ENCODE measurements at places on chromosomes 4 and X.
A peak's percentile ranks its signal among the peaks of the same experiment; 100 is the strongest.

- DNase-seq: no peak
Observed at GRCh38 chrX:78321809-78322208, 5.6 kb downstream of the CYSLTR1 start.

DNA sequence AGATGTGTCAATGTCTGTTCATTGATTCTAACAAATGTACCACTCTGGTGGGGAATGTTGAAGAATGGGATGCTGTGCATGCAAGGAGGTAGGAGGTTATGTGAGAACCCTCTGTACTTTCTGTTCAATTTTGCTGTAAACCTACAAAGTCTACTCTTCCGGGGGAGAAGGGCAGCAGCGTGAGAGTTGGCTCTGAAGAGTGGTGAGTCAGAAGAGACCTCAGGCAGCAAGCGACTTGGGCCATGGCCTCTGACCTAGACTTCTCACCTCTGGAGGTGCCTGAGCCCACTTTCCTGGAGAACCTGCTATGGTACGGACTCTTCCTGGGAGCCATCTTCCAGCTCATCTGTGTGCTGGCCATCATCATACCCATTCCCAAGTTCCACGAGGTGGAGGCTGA is 26.7 kb downstream of the MANBA start:
- no peak for DNase-seq

DNA sequence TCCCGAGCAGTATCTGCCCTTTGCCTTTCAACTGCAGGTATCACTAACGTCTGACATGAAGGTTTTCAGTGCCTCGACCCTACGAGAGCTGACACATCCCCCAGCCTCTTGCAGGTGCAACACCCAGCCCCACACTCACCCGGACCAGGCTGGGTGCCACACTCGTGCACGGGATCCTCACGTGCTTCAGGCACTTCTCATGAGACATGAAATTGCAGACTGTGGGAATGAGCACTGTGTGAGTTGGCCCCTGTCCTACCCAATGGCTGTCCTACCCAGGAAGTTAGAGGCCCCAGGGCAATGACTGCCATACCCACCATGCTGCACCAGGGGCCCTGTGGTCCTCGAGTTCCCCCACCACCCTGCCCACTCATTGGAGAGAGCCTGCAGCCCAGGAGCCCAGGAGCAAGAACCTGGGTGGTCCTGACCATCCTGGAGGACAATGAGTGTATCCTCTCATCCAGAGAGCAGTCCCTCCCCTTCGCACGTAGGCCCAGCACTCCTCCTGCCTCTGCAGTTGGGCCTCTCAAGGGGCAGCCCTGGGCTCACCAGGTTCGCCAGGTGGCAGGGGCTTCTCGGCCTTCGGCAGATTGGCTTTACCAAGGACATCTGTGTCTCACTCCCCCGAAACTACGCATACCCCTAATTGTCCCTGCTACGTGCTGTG is 2.4 kb downstream of the DGKQ start:
- no peak for DNase-seq

GRCh38 chrX:67723580-67724351 is 179.9 kb downstream of the AR start:
- DNase-seq: no peak

DNA sequence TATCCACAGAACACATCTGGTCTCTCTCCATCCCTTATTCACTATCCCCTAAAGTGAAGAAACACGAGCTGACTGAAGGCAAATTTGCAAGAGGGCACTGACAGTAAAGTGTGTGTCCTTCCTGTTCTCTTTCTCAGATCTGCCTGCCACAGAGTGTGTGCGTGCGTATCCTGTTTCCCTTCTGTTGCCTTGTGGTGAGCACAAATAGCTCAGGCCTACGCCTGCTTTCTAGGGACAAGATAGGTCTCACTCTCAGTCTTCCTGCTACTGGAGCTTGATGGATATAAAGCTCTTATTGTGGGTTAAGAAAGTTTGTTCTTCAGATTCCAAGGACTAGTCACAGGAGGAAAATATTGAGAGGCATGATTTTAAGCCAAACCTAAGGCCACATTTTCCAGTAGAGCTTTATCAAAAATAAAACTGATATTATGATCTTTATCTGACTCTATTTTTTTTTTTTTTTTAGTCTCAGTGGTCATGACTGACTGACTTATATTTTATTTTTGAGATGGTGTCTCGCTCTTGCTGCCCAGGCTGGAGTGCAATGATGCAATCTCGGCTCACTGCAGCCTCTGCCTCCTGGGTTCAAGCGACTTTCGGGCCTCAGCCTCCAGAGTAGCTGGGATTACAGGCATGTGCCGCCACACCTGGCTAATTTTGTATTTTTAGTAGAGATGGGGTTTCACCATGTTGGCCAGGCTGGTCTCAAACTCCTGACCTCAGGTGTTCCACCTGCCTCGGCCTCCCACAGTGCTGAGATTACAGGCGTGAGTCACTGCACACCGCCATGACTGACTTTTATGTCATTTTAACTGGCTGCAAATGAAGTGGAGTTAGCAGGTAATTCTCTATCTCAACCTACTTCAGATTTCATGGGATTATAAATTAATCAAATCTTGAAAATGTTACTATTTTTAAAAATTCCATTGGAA is 140.3 kb upstream of the SH3RF1 start:
- DNase-seq: peak; percentile 26

- DNase-seq: no peak
Observed at GRCh38 chr4:44720371-44720770, 6.0 kb downstream of the GNPDA2 start.

DNA sequence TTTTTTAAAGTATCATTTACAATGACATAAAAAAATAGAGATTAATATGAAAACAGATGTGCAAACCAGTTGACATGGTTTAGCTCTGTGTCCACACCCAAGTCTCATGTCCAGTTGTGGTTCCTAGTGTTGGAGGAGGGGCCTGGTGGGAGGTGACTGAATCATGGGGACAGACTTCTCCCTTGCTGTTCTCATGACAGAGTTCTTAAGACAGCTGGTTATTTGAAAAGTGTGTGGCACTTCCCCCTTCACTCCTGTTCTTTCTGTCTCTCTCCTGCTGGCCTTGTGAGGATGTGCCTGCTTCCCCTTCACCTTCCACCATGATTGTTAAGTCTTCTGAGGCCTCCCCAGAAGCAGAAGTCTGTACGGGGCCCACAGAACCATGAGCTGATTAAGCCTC is 23.8 kb downstream of the CNOT6L start:
- no peak for DNase-seq

DNA sequence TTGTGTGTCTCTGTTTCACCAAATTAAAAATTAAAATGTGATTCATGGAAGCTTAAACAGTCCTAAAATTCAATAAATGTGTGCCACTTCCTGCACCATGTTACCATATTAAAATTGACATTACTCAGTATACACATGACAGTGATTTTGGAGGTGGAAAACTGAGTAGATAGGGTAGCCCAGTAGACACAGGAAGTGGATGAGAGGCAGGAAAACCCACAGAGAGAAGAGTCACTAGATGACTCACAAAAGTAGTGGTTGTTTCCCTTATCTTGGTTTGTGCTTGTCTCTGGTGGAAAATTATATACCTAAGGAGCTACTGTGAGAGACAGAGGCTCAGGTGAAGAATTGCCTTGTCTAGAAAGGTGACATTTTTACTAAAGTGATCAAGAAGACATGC is 375.8 kb upstream of the CXorf51B start:
- DNase-seq: no peak

GRCh38 chr4:8016527-8016926 is 76.9 kb upstream of the AFAP1 start:
- DNase-seq: no peak

GRCh38 chr4:43992552-43992951 is 456.1 kb downstream of the KCTD8 start:
- DNase-seq: no peak

DNA sequence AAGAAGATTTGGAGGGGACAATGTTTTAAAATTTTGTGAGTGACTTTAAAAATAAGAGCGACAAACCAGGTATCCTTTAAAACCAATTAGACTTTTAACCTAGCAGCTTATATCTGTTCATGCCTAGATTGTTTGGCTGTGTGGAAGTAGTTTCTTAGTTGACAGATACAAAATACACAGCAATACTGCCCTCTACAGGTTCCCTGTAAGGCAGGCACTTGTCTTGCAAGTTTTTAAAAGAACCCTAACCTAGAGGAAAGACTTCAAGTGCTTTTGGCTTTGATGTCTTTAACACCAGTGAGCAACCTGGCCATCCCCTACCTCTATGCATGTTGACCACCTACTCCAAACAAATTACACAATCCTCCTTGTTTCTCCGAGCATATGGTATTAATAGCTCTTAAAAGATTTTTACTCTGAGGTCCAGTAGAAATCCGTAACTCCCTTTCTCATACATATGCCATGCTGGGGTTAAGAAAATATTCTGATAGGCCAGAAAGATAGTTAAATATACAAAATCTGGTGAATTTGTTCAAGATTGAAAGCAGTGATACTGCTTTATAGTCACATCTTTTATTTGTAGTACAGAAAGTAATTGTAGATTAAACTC is 273.0 kb downstream of the ARHGAP24 start:
- DNase-seq: no peak

- DNase-seq: no peak
Observed at GRCh38 chrX:126770179-126770578, 49.4 kb upstream of the PRR32 start.

DNA sequence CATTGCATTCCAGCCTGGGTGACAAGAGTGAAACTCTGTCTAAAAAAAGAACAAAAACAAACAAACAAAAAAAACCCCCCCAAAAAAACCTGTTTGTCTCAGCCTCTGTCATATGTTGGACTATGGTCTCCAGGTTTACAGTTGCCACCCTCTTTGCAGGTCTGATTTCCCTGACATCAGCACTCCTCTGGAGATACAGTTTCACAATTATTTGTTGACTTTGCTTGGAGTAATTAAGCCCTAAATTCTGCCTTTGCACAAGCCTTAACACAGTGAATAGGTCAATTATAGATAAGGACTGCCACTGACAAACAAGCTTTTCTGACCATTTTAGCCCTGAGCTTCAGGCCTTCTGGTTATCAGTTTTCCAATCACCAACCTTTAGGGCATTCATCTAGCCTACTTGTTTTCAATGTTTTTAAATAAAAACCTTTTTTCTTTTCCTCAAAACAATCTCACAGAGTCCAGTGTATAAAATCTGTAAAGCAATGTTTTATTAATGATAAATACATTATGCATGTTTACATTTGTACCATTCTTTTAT is 20.4 kb upstream of the MAPK10 start:
- no peak for DNase-seq

GRCh38 chr4:37953620-37954293 is 6.4 kb upstream of the PTTG2 start:
- no peak for DNase-seq

DNA sequence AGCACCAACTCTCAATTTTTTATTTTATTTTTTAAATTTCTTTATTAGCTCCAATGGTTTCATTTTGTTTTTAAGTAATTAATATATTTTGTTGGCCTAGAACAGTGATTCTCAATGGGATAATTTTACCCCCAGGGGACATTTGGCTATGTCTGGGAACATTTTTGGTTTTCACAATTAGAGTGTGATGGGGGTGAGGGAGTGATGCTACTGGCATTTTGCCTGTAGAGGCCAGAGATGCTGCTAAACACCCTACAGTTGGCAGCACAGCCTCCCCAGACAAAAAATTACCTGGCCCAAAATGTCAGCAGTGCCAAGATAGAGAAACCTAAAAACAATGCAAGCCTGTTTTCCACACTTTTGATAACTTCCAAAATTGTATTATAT is 64.6 kb downstream of the HHIP start:
- no peak for DNase-seq

DNA sequence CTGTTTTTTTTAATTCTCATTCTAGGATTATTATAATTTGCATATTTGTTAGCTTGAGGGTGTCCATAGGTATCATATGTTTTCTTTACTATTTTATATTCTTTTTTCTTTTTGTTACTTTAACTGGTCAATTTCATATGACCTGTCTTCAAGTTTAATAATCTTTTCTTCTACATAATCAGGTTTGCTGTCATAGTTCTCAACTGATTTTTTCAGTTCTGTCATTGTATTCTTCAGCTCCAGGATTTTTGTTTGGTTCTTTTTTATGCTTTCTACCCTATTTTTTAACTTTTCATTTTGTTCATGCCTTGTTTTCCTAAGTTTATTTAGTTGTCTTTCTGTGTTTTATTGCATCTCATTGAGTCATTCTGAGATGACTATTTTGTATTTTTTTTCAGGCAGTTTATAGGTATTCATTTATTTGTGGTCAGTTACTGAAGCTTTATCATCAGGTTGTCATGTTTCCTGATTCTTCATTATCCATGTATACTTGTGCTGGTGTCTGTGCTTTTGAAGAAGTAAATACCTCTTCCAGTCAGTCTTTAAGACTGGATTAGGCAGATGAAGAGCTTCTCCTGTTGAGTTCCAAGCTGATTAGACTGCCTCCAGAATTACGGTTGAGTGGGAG is 220.3 kb upstream of the VEGFC start:
- no peak for DNase-seq

- no peak for DNase-seq
Observed at GRCh38 chrX:124548571-124548970, 202.2 kb downstream of the SH2D1A start.

DNA sequence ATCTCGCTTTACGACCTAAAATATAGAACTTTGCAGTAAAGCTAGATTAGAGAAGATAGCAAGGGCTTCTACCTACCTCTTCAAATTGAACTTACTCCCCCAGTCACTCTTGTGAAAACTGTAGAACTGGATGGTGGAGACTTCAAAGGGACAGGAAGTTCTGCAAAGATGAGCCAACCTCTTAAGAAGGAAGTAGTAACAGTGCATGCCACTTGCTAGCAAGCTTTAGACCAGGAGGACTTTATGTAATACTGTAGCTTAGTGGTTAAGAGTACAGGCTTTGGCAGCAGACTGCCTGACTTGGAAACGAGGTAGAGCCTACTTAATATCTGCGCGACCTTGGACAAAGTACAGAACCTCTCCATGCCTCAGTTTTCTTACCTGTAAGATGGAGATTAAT is 27.5 kb upstream of the VBP1 start:
- DNase-seq: no peak

DNA sequence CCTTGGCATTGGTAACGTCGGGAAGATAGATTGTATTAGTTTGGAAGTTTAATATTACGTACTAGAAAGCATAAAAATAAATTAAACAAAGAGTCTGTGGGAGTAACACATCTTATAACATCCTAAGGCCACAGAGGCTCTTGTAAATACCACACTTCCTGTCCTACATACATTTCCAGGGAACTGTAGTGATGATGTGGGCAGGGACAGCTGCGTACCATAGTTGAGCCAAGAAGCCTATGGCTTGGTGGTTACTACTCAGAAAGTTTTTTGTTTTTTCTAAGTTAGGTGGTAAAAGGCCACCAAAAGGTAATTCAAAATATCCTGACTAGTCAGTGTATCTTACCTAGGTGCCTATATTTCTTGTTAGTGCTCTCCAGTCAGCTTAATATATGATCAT is 4.6 kb upstream of the ANKRD50 start:
- no peak for DNase-seq

GRCh38 chr4:180422989-180423711 is 1820.1 kb upstream of the TENM3 start:
- DNase-seq: no peak

DNA sequence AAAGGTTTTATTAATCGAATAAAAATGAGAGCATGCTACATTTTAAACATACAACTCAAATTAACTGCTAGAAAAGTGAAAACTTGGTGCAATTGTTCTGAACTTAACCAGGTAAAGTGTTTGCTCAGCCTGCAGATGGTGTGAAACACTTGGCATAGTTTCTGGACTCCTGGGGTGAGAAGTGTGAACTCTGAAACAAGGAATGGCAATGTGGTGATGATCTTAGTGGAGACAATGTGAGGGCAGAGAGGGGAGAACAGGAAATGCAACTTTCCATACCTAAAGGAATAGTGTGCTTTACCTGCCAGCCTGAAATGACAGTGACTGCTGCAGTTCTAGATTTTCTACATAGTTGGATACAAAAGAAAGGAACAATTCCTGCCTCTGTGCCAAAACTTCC is 57.4 kb downstream of the CCSER1 start:
- no peak for DNase-seq

- no peak for DNase-seq
Observed at GRCh38 chrX:16028576-16028975, 94.8 kb upstream of the GRPR start.

Data from stimulated activated CD4-positive, alpha-beta T cell treated with anti-CD3 and anti-CD28 coated beads, Interleukin-2, amount 100 ng/mL, for 48 hours (primary cell).